HepG2 (cell line): ENCODE measurements at places on chromosomes 7 and 10.

DNA sequence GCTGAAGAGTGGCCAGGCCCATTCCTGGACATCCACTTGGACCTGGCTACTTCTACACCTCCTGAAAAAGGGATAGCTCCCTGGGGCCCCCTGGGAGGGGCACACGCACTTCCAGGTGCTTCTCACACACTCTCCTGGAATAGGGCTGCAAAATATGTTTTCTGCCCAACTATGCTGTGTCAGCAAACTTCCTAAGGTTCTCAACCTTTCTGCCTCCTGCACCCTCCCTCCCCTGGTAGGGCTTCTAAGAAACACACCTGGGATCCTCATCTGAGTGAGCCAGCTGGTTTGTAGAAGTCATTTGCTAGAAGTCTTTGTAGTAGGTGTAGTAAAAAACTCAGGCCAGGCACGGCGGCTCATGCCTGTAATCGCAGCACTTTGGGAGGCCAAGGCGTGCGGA is 136.5 kb downstream of the ZMYND11 start:
- no peak for DNase-seq

DNA sequence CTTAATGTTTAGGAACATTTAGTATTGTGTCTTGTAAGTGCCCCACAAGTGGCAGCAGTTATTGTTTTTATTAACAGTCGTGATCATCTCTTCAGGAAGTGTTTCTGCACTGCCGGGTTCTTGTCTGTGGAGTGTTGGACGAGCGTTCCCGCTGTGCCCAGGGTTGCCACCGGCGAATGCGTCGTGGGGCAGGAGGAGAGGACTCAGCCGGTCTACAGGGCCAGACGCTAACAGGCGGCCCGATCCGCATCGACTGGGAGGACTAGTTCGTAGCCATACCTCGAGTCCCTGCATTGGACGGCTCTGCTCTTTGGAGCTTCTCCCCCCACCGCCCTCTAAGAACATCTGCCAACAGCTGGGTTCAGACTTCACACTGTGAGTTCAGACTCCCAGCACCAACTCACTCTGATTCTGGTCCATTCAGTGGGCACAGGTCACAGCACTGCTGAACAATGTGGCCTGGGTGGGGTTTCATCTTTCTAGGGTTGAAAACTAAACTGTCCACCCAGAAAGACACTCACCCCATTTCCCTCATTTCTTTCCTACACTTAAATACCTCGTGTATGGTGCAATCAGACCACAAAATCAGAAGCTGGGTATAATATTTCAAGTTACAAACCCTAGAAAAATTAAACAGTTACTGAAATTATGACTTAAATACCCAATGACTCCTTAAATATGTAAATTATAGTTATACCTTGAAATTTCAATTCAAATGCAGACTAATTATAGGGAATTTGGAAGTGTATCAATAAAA is 22.2 kb downstream of the PLA2G12B start:
- DNase-seq: no peak

DNA sequence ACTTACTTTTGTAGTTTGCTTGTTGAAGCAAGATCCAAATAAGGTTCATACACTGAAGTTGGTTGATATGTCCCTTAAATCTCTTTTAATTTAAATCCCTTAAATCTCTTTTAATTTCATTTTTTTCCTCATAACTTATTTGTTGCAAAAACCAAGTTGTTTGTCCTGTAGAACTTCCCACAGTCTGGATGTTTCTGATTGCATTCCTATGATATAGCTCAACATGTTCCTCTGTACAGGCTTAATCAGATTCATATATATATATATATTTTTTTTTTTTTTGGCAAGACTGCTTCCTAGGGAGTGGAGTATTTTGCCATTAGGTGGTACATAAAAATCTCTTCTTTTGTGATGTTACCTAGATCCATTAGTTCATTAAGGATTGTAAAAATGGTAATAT is 174.9 kb upstream of the MKLN1 start:
- no peak for DNase-seq

DNA sequence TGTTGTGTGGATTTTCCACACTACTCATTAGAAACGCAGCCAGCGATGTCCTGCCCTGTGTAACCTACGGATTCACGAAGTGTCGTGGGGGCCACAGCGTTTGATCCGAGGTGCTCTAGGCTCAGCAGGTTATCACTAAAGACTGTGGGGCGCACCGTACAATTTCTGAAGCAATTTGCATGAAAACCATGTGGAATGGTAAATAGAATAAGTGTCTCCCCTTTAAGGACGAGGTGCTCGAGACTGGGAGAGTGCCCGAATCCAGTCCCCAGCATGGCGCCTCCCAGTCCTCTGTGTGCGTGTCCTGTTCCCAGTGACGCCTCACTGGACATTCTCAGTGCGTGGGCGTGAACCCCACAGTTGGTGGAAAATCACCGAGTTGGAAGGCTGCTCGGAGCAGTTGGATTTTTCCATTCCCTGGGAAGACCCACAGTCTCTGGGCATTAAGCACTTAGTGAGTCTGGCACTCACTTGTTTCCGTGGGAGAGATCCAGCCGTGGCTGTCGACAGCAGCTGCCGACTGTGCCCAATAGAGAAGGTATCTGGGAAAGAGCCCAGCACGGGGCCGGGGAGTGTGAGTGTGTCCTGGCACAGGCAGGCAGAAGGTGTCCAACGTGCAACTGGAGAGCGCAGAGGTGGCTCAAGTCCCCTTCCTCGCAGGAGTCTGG is 37.0 kb downstream of the PFKP start:
- no peak for DNase-seq

GRCh38 chr10:22476601-22477321 is 131.5 kb downstream of the SPAG6 start:
- DNase-seq: no peak

- DNase-seq: no peak
Measured at GRCh38 chr7:68969571-68969970, 628.7 kb upstream of the AUTS2 start.

GRCh38 chr7:14855033-14855794 is 47.3 kb downstream of the DGKB start:
- no peak for DNase-seq

- no peak for DNase-seq
Measured at GRCh38 chr7:100167912-100168323, 499 bp downstream of the GAL3ST4 start.

GRCh38 chr10:23442936-23443335 is 4.1 kb downstream of the OTUD1 start:
- no peak for DNase-seq

- no peak for DNase-seq
Measured at GRCh38 chr7:122136639-122137245, 7.3 kb downstream of the AASS start.

- DNase-seq: no peak
Measured at GRCh38 chr10:812787-813186, 118.7 kb downstream of the LARP4B start.

- no peak for DNase-seq
Measured at GRCh38 chr7:18305866-18306265, 189.7 kb upstream of the HDAC9 start.

DNA sequence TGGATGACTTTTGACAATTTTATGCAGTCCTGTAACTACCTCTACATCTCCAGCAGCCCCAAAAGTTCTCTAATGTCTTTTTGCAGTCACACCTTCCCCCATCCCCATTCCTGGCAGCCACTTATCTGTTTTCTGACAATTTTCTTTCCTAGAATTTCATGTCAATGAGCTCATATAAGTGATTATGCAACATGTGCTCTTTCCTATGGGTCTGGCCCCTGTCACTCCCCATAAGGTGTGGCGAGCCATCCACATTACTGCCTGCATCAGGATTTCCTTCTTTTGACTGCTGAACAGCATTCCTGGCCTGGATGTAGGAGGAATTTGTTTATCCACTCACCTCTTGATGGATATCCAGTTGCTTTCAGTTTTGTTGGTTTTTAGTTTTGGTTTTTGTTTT is 146.7 kb upstream of the MGMT start:
- DNase-seq: no peak

- DNase-seq: no peak
Measured at GRCh38 chr7:114759347-114760062, 162.4 kb upstream of the MDFIC start.

DNA sequence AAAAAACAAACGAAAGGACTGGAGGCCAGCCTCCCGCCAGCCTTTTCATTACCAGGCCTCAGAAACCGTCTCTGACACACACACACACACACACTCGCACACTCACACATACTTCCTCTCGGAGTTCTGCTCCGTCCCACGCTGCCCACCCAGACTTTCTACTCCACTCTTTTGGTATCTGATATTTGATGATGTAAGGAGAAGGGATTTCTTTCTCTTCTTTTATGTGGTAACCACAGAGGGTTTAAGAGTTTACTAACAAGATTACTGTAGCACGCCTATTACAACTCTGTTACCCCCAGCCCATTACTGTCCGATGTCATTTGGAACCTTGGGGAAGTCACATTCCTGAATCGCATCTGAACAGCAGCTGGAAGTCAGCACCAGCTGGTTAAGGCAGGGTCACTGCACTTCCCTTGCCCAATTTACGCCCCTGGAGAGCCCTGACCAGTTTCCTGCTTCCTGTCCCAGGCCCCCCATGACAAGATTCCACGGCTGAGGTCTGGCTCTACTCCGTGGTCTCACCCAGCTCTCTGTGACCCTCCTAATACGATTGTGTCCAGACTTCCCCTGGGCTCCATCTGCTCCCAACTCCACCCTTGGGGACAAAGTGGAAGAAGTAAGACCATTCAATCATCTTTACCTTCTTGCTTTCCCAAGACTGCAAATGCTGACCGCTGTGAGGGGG is 1.1 kb downstream of the DENND2A start:
- no peak for DNase-seq

GRCh38 chr7:1645476-1645875 is 24.6 kb upstream of the ELFN1 start:
- DNase-seq: no peak

DNA sequence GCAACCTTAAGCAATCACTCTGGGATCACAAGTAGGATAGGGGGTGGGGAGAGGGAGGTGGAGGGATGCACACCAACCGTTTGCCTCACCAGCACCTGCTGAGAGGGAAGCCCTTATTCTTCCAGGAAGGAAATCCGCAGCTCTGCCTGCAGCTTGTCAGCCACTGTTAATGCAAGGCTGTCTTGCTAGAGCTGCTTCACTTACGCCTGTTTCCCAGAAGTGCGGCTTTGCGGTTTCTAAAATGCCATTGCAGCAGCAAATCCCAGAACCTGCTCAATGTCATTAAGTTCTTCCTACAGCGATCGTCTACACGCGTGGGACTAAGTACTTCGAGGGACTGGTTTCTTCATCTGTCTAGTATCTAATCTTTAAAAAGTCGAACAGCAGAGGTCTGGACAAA is 191.1 kb downstream of the ZMYND11 start:
- no peak for DNase-seq

DNA sequence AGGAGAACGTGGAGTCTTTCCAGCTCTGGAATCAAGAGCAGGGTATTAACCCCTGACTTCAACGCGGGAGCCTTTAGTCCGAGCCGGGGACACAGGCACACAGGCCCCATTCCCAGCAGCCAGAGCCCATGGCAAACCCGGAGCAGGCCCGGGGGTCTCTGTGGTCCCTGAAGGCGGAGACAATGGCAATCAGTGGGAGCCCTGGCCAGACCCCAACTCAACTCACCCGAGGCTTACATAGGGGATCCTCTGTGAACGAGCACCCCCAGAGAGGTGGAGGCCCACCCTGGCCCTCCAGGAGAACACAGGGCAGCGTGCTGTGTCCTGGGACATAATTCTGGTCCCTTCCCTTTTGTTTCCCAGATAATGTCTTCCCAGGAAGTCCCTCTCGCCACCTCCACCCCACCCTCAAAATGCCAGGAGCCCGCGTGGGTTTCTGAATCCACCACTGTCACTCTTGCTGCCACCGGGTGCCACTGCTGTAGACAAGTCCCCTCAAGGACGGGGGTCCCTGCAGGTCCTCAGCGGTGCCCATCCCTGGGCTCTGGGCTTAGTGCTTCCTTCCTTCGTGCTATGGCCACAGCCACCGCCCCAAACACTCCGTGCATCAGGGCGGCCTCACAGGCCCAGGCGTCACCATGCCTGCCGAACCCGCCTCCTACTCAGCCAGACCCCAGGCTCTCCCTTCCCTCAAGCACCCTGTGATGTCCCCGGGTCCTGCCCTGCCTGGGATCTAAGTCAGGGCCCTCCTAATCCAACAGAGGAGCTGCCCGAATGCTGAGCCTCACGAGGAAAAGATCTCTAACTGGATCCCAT is 28.6 kb upstream of the PPP2R2D start:
- no peak for DNase-seq

DNA sequence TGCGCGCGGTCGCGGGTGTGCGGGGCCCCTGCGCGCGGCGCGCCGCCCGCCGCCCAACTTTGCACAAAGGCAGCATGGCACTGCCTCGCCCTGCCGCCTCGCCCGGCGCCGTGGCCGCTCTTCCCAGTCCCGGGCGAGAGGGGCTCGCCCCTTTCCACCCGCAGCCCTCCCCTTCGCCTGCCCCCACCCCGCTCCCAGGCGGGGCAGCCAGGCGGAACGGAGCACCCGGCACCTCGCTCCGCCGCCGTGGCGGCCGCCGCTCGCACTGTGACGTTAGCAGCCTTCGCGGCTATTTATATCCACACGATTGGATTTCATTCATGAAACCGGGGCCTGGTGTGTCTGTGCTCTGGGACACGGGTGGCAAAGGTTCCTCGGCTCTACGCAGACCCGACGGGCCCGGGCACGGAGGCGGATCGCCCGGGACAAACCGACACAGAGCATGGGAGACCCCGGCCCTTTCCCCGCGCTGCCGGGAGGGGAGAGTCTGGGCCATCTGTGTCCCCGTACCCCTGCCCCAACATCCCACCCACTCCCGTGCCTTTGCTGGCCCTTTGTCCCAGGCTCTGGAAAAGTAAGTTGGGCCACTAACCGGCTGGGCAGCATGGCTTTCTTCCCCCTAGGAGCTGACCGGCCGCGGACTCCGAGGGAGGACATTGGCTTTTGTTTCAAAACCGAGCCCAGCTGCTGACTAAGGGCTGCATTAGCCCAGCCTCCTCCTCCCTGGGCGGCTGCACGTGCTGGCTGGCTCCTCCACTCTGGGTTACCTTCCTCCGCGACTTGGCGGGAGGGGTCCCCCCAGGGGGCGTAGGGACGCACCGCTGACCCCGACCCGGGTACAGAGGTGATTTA is at the start of gene RHOBTB1:
Gene RHOBTB1, minus strand, starts transcription at position 128 of the 852 bp plus-strand sequence. CDS start 32,643 bp downstream, outside the sequence.
- DNase-seq: peak; percentile 34

DNA sequence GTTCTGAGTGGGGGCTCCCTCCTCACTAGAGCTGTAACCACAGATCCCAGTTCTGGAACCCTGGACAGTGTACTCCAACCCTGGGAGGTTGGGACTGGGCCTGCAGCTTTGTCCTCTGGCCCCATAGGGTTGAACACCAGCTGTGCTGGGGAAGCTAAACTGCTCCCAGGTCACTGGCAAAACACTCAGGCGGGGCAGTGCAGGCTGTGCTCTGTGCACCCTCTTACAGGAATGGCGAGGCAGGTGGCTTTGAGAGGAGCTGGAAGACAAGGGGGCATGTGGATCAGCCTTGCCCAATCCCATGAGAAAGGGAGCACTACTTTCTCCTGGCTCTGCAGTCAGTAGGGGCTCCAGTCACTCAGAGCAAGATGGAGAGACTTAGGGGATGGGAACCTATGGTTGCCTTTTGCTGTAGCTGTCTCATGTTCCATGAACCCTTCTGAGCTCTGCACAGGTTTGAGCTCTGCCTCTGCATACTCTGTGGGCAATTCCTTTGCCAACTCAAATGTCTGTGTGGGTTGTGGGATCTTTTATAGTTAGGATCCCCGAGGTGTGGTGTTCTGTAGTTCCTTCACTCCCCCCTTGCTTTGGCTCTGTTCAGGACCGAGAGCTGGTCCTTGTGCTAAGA is 90.7 kb downstream of the SLC25A40 start:
- no peak for DNase-seq
